ENCODE measurements at places on chromosomes 3 and 15.

DNA sequence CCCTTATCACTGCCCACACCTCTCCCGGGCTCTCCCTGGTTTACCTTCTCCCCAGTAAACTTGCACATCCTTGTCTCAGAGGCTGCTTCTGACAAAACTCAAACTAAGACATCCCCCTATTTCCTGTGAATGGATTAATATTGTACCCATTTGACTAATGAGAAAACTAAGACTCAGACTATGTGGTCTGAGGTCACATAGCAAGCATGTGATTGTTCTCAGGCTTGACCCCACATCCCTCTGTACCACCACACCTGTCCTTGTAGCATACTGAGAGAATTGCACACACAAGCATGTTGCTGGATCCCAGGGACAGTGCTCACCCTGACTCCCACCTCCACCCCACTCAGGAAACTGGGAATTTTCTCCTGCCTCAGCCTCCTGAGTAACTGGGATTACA is 90.7 kb upstream of the HES1 start:
- DNase-seq, result no peak

DNA sequence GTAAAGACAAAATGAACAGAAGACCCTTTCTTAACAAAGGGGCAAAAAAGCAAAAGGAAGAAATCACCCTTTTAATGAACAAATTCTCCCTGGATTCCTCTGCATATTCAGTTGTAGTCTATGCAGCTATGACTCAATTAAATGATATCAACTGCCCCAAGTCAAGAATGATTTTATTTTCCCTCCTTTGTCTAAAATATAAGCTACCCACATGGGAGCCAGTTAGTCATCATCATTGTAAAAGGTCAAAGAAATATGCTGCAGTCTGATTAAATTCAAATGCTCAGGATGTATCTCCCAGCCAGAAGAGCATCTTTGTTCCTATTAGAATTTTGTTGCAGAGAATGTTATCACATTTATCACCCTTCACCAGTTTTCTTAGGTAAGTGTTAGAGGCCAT is 84.0 kb downstream of the SST start:
- DNase-seq, result no peak

GRCh38 chr3:71907996-71908395 is 123.0 kb upstream of the PROK2 start:
- no peak for DNase-seq

- DNase-seq, result no peak
Observed at GRCh38 chr3:169148448-169149348, 514.8 kb downstream of the MECOM start.

- no peak for DNase-seq
Observed at GRCh38 chr3:123110282-123110975, 43.6 kb downstream of the PDIA5 start.

DNA sequence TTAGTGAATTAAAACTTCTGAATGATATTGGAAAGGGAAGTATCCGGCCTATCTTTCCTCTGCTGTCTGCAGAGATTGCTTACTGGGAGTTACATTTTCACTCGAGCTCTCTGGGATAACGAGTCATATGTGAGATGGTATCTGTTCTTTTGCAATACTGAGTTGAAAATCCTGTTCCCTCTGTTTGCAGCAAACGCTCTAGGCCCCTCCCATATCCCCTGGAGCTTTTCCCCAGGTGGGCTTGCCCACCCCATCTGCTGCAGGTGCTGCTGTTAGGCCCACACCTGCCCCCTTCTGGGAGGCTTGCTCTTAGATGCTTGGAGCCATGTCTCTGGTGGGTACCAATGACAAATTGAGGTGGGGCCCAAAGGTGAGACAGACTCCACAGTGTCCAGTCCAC is 42.7 kb upstream of the MTMR10 start:
- no peak for DNase-seq

DNA sequence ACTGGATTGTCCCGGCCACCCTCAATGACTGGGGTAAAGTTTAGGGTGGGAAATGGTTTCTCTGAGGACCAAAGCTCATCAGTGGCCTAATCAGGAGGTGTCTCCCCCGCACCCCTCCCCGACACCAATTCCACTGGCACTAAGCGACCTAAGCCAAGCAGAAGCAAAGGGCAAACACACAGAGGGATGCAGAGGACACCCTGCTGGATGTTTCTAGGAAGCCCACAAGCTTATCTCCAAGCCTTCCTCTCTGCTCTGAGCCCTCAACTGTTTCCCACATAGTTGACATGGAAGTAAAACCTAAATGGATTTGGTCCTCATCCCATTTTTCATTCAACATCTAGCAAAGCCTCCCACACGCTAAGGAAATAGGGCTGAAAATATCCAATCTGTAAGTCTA is 68.5 kb downstream of the C3orf70 start:
- DNase-seq, result no peak

DNA sequence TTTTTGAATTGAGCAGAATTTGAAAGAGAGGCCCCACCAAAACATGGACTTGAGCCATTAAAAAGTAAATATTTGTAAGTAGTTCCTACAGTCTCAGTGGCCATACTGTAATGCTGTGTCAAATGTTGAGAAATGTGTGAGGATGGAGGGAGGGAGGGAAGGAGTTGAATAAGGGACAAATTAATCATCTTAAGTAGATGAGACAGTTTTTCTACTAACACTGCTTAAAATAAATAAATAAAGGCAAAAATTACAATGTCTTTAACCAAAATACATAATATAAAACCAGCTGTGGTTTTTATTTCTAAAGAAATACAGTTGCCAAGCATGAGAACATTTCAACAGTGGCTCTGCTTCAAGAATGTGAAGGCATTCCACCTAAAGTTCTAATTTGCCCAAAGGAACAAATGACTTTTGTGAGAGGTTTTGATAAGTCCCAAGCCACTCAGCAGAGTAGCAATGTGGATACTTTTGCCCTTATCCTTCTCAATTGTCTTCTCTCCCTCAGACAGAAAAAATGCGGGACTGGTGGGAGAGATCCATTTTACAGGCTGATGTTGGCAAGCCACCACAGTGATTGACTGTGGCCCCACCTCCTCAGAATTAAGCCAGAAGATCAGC is 427.0 kb upstream of the RARB start:
- DNase-seq, result no peak

GRCh38 chr15:74768099-74768770 is 13.6 kb upstream of the CSK start:
- no peak for DNase-seq

DNA sequence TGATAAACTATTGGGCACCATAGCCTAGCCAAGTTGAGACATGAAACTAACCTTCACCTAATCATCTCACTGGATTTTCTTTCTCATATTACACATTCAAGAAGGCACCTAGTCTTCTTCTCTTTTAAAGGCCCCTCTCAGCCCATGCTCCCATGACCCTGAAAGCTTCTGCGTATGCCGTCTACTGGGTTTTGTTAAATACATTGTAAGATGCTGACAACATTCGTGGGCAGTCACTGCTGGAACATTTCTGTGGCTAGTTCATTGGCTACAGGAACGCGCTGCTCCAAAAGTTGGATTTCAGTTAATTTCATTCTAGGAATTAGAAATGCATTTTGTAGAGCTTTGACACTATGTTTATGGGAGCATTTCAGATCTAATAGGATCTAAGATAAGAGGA is 52.3 kb upstream of the CHD2 start:
- no peak for DNase-seq

GRCh38 chr3:100641471-100642032 is 32.2 kb downstream of the ADGRG7 start:
- DNase-seq, result no peak

DNA sequence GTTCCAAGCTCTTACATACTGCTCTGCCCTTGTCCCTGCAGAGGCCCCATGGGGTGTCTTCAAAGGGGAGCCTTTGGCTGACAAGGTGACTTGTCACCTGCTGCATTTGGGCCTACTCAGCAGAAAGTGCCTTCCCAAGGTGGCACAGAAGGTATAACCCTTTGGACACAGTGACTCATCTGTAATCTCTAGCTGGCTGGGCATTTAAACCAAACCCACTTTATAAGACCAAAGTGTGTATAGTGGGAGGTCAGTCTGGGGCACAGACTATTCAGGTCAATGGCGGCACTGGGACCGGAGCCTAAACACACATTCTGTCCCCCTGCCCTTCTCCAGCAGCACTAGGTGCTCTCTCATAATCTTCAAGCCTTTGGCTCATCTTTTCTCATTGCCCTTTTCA is 35.1 kb downstream of the GJD2 start:
- no peak for DNase-seq

- DNase-seq, result no peak
Observed at GRCh38 chr3:127556565-127556964, 34.0 kb downstream of the TPRA1 start.

- no peak for DNase-seq
Observed at GRCh38 chr15:77461486-77461885, 40.8 kb downstream of the HMG20A start.

DNA sequence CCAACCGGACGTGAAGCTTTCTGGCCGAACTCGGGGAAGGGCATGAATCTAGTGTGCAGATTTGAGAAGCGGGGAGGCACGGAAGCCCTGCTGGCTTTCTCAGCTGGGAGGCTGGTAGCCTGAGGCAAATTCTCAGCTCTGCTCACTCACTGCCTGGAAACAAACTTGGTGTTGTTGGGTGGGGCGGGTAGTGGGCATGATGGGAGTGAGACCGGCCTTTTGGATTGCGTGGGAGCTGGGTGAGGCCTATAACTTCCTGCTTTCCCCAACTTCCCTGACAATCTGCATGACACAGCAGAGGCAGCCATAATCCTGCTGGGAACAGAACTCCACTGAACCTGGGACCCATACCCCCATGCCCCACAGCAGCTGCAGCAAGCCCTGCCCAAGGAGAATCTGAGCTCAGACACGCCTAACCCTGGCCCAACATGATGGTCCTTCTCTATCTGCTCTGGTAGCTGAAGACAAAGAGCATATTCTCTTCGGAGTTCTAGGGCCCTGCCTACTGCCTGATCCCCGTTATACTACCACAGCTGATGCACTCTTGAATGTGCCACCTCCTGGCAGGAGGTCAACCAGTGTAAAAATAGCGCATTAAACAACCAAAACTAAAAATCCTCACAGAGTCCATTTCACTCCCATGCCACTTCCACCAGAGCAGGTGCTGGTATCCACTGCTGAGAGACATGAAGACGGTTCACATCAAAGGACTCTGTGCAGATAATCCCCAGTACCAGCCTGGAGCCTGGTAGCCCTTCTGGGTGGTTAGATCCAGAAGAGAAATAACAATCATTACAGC is 44.7 kb downstream of the CEP70 start:
- DNase-seq, result no peak

DNA sequence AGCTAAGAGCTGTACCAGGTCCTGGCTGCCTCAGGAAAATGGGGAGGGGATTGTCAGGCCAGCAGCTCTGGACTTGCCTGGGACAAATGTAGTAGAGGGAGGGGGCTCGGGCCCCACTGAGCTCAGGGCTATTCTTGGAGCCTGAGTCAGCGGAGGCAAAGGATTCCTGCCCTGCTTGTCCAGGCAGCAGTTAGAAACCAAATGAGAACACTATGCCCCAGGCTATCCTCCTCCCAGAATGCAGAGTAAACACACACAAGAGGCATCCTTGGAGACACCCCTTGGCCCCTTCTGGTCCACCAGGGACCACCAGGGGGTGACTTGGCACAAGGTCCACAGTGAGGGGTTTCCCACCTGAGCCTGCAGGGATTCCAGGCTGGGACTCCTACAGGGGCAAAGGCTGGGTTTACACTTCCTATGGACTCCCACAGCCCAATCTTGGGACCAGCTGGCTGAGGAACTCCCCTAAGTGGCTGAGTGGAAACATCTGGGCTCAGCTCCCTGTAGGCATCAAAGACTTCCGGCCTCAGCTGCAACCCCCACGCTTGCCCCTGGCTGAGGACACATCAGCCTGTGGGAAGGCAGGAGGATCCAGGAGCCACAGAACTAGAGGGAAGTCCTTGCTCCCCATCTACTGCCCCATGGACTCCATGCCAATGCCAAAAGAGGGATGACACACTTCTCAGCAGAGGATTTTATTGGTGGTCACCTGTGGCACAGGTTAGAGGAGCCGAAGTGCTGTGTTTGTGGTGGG is 3.4 kb upstream of the COL7A1 start:
- DNase-seq, result no peak

- peak; percentile 7 for DNase-seq
Observed at GRCh38 chr3:53709860-53710674, 136.2 kb downstream of the CHDH start.

- no peak for DNase-seq
Observed at GRCh38 chr3:122932251-122932967, 95.2 kb downstream of the SEMA5B start.

GRCh38 chr3:196712514-196713413 is 587 bp downstream of the PIGX start:
- peak; percentile 39 for DNase-seq

GRCh38 chr3:197083486-197083885 is 53.9 kb upstream of the MELTF start:
- no peak for DNase-seq

DNA sequence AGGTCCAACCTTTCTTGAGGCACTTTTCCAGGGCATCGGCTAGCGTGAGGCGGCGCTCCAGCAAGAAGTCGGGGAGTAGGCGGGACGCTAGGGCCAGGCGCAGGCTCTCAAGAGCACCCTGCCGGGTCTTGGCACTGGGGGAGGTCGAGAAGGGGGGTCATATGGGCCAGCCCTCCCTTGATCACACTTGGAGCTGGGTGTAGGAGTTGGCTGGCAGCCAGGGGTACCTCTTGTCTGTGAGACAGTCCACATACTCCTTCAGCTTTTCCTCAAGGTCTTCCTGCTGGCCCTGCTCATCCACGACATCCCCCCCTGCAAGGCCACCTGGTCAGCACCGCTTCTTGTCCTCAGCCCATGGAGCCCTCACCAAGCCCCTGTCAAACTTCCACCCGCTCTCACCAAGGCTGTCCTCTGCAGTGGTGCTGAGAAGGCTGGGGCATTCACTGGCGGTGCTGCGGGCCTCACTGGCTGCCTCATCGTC is 2.0 kb downstream of the IFRD2 start:
- no peak for DNase-seq

DNA sequence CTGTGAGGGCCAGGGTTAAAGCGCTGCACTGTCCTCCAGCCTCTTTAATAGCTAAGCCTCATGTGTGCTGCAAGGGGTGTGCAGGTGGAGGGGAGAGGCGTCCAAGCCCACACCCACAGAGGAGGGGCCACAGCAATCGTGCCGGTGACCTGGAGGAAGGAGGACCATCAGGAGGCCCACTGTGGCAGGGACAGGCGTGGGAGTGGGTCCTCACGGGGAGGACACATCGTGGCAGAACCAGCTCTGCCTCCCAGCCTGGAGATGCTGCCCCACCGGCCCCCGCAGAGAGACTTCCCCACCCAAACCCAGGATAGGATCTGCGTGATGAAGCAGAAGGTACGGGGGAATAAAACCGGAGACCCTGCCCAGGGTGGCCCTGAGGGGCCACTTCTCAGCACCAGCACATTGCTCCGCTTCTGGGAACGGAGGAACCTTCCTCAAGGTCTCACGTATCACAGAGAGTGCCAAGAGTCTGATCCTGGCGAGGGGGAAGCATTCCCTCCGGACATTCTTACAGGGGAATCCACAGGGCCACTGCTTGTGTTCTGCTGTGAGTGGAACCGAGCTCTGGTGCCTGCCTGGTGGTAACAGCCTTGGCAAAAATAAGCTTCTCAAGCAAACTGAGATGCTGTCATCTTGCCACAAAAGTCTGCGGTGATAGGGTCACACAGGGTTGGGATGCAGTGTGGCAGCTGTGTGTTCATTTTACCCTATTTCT is 199.8 kb downstream of the XXYLT1 start:
- DNase-seq, result no peak

Measured in stimulated activated CD4-positive, alpha-beta T cell treated with anti-CD3 and anti-CD28 coated beads, Interleukin-1b, Interleukin-23, amount 100 ng/mL, for 1 hour (primary cell).